Effector CD4-positive, alpha-beta T cell (primary cell): ENCODE measurements at places on chromosomes 1 and 21.

- DNase-seq = no peak
These were observed 44.6 kb downstream of the NIBAN1 start for GRCh38 chr1:184929711-184930202.

GRCh38 chr1:61682891-61683290, 42.0 kb downstream of the TM2D1 start:
- no peak for DNase-seq

DNA sequence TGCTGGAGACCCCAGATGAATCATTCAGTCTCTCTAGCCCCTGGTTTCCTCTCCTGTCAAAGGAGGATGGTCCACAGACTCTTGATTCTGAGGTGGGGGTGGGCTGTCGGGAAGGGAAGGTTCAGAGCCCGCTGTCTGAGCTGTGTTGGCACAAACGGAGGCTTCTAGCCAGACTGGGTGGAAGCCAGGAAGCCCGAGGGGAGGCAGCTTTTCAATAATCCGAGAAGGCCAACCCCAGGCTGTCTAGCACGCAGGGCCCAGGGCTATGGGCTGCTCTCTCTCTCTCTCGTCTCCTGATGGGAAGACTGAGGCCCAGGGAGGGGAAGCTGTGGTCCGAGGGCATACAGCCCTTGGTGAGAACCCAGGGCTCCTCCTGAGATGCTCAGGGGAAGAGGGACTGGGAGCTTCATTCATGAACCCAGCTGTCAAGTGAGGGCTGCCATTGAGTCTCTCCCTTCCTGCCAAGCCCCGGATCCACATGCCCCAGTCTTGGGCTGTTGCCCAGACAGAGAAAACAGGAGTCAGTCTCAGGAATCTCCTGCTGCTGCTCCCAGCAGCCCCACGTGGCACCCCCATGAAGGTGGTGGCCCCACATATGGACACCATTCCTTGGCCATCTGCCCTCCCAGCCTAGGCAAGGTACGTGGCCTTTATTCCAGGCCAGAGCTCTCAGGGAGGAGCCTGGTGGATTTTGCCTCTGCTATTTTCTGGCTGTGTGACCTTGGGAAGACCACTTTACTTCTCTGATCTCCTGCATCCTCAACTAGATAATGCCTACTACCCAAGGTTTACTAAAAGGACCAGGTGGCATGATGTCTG, 44.4 kb downstream of the RAP1GAP start:
- DNase-seq = no peak

DNA sequence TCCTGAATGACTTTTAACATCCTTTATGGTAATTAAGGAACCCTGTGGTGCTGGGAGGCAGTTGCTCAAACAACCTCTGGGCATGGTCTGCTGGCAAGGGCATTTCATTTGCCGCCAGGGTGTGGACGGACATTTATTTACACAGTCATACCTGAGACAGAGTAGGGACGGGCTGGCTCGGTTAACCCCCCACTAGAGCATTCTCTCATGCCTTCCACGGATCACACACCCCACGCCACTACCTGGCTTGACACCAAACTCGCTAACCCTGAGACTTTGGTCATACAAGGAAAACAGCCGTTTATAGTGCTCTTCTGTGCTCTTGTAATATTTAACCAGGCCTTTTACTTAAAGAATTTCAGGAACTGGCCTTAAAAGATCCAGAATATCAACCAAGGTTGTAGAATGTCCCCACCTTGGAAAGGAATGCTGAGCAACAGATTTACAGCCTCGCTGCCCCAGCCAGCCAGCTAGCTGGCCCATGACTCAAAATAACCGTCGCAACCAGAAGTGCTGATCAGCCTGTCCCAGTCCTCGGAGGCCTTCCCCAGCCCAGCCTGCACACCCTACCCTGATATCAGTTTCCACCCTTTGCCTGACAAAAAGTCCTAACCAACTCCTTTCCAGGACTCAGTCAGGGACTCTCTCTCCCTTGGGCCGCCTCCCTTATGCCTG, 6.5 kb upstream of the PDXK start:
- no peak for DNase-seq

DNA sequence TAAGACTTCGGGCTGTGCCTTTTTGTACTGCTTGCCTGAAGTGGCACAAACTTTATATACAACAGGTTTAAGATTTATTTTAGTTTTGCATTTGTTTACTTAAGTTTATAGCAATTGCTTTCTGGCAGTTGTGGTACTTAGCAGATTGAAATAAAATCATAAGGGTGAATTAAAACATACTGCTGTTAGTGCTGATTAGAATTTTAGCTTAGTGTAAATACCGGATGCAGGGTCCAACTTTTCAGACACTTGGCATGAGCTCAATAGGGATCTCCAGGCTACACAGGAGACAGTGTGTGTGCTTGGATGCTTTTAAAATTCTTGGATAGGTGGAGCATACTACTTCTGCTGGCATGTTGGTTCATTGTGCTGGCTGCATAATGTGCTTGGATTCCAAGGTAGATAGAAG, 159.6 kb downstream of the NFIA start:
- no peak for DNase-seq

DNA sequence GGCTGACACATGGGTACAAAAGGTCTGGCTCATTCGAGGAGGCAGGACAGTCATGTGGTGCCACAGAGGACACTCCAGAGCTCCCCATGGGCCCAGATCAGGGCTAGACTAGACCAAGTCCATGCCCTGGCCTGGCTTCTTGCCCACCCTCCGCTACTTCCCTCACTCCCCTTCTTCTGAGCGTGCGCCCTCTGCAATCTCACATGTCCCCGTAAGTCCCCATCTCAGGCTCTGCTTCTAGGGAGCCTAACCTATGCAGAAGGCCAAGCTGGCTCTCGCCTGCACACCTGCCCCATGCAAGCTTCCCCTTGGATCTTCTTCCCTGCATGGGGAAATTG, 553.6 kb downstream of the PTPRU start:
- DNase-seq = no peak

DNA sequence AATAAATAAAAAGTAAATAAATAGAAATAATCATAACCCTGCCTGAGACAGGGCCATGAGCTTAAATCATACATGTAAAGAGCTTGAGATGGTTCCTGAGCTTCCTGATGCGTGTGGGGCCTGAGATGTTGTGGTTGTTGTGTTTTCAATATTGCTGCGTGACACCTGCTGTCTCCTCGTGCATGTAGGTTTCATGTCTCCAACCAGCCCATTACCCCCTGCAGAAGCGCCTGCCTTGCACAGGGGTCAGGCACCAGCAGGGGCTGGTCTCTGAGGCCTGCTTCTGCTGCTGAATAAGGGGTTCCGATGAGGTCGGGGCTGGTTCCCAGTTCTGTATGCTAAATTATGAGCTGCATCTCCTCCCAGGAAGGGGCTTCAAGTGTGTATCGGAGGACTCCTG, 15.9 kb downstream of the UMODL1 start:
- no peak for DNase-seq

DNA sequence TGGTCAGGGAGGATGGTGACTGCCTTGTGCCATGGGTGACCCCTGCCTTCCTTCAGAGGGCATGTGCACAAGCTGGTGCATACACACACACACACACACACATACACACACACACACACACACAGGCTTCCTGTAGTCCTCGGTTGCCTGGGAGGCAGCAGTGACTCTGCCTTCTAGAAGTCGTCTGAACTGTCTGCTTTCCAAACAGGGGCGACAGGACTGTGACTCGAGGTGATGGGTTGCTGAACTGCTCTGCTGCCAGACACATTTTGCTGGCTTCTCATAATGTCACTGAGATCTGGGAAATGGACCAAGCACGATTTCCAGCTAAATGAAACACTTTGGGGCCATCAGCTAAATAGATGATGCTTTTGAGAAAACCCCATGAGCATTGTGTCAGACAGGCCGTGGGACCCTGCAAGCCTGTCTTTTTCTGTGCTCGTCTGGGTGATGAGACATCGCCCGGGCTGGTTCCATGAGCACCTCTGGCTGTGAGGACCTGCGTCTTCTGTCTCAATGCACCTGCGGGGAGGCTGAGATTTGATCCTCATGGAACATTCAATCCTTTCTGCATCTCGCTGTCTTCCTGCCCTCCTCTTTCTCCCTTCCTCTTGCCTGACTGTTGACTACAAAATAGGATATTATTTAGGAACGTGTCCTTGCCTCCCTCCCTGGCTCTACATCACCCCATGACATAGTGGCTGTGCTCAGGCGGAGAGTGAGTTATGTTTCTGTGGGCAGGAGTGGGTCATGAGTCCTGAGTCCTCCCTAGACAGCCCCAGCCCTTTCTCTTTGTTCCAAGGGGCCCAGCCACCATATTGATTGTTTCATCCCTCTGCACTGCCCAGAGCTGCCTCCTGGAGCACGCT, 436.8 kb downstream of the CAMTA1 start:
- no peak for DNase-seq

DNA sequence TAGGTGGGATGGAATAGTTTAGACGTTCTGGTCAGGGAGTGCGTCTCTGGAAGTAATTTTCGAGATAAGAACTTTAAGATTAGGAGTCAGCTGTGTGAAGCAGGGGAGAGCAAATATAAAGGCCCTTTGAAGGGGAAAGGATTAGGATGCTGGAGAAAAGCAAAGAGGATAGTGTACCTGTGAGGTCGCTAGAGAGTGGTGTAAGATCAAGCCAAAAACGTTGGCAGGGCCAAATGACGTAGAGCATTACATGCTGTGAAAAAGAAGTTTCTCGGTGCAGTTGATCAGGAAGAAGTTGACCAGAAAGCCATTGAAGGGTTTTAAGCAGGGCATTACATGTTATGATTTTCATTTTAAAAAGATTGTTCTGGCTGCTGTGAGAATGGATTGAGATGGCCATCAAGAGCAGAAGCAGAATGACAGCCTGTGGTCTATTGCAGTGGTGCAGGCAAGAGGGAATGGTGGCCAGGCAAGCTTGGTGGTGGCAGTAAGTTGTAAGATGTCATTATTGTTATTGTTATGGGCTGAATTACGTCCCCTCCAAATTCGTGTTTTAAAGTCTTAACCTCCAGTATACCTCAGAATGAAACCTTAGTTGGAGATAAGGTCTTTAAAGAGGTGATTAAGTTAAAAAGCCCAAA, 113.6 kb upstream of the KIF26B start:
- DNase-seq = no peak

GRCh38 chr1:203648276-203648675, 21.6 kb downstream of the ATP2B4 start:
- no peak for DNase-seq

GRCh38 chr1:93995837-93996536, 86.8 kb upstream of the GCLM start:
- no peak for DNase-seq

DNA sequence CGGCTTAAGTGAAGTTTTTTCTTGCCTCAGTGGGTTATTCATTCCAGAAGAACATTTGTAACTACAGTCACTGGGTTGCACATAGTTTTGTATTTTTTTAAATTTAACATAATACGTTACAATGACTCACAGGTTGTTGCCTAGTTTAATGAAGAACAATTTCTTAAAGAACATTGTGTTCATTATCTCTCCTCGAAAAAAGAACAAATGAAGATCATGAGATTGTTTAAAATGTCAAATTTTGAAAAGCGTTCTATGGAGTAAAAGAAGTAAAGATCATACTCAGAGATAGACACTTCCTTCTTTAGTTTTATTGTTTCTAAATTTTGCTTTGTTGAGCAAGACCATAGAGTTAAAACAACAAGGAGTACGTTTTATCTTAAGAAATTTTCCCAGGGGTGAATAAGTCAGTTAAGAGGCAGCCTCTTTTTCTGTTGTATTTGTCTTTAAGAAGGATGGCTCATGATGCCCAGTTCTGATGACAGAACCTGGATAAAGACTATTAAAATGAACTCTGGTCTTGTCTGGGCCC, 10.5 kb upstream of the SLAMF1 start:
- no peak for DNase-seq

- peak; percentile 65 for DNase-seq
These were observed 4.9 kb upstream of the TNFRSF1B start for GRCh38 chr1:12161662-12162458.

DNA sequence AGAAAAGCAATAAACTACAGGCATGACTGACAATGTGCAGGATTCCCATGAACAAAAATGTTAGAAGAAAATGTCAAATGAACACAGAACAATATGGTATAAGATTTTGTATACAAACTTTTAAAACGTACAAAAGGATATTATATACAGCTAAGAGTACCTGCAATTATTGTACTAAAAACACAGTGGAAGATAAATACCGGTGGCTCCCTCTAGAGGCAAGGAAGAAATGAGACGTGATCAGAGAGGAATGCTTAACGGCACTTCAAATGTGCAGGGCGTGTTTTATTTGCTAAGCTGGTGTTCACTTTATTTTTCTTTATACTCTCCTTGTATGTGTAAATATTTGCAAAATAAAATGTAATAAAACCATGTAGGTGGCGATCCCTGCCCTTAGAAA, 191.8 kb upstream of the SAMSN1 start:
- peak; percentile 43 for DNase-seq

DNA sequence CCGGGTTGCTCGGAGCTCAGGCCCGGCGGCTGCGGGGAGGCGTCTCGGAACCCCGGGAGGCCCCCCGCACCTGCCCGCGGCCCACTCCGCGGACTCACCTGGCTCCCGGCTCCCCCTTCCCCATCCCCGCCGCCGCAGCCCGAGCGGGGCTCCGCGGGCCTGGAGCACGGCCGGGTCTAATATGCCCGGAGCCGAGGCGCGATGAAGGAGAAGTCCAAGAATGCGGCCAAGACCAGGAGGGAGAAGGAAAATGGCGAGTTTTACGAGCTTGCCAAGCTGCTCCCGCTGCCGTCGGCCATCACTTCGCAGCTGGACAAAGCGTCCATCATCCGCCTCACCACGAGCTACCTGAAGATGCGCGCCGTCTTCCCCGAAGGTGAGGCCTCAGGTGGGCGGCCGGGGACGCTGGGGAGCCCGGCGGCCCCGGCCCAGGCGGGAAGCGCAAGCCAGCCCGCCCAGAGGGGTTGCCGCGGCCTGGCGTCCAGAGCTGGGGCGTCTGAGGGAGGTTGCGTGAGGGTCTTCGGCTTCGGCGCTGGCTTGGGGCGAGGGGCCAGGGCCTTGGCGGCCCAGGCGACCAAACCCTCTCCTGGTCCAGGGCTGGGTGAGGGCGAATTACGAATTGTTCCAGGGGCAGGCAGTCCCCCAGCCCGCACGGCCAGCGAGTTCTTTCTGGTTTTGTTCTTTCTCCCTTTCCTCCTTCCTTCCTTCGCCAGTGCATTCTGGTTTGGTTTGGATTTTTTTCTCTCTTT, 805 bp downstream of the SIM2 start:
- DNase-seq = no peak

DNA sequence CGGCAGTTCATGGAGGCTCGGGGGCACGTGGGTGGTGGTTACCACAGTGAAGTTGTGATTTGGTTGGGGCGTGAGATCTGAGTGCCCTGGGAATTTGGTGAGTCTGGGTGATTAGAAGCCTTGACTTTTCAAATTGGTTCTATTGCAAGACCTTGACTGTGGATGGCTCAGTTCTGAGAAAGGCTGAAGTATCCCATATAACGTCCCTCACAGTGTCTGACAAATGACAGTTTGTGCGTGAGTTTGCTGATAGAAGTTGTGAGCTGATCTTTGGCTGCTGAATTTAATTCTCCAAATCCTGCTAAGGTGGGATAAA, 549 bp downstream of the MSH4 start:
- DNase-seq = no peak
